ENCODE measurements at places on chromosomes 7 and 10. TPM values are rescaled to one million over a fixed set of nuclear protein-coding genes. Genes with fewer than 3 reads are reported as not detected.

GRCh38 chr7:124364283-124364682 is 331.4 kb upstream of the TMEM229A start:
- H3K27ac ChIP-seq: no peak overlapping the region
- H3K4me3 ChIP-seq: no peak overlapping the region
- DNase-seq: no peak
- no peaks in the 10 kb centered on the region for H3K4me1 ChIP-seq
- no peaks in the 10 kb centered on the region for H3K36me3 ChIP-seq
- no peaks in the 10 kb centered on the region for H3K27me3 ChIP-seq

DNA sequence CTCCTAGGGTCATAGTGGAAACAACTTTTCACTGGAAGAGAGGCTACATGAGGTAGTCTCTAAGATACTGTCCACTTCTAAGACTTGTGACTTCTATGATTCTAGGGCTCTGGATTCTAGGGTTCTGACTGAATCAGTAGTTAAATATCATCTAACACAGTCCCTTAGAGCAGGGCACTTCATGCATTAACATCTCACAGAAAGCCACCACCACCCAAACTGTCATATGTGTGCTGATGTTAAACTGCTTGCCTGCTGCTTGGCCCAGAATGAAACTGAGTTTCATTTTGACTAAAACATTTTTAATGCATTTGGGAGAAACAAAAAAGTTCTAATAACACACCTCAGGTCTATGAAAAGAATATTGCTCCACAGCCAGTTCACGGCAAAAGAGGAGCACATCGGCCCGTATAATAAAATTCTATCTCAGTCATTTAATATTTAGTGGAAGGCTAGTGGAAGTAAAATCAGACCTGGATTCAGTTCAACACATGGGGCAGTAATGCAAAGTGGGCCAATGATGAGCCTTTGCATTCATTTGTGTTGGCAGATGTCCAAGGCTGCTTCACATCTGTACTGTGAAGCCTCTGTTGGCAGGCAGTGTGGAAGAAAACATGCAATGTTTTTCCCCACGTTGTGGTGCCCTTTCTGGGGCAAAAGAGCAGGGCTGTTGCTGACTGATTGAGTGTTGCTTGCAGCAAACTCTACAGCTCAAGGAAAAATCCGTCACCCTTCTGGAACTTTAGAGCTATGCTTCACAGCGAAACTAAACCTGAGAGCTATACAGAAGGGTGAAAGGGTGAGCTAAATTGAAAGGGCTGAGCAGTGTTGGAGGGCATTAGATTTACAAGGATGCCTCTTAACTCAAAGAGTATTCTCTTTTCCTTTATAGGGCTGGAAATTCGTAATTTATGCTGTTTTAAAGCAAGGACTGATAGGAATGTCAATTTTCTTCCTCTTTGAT is 33.5 kb upstream of the AUTS2 start:
- no peaks in the 10 kb centered on the region for H3K27me3 ChIP-seq
- no peak overlapping the region for H3K27ac ChIP-seq
- H3K4me1 ChIP-seq: no peaks in the 10 kb centered on the region
- no peak for DNase-seq
- H3K36me3 ChIP-seq: no peaks in the 10 kb centered on the region

SLC16A9 gene
- 0.54 TPM for total RNA-seq

IGF2BP3 gene
- total RNA-seq: 29.8 TPM

GRCh38 chr7:94223375-94224084 is 171.2 kb upstream of the COL1A2 start:
- no peaks in the 10 kb centered on the region for H3K36me3 ChIP-seq
- H3K27me3 ChIP-seq: no peaks in the 10 kb centered on the region
- H3K4me3 ChIP-seq: no peak overlapping the region
- H3K4me1 ChIP-seq: peaks cover 7% of the 10 kb centered on the region

LIPJ gene
- total RNA-seq: not detected

LRGUK gene
- total RNA-seq: 0.19 TPM

DNA sequence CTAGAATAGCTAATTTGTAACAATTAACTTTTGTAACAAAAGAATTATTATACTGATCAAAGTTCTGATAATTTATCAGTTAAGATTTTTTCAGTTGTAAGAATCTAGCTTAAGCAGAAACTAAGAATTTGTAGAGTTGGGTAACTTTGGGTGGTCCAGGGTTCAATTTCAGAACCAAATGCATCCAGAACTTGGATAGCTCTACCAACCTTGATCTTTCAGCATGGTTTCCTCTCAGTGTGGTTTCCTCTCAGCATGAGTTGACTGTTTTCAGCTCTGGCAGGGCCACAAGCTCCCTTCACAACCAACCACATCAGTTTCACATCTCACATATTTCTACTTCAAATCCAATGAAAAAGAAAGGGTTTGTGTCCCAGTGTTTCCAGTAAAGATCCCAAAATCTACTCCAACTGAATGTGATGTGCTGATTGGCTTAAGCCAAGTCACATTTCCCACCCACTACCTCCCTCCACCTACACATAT is 3.3 kb upstream of the FAS start:
- H3K4me1 ChIP-seq: peaks cover 9% of the 10 kb centered on the region
- H3K4me3 ChIP-seq: no peak overlapping the region
- no peaks in the 10 kb centered on the region for H3K27me3 ChIP-seq
- DNase-seq: no peak
- no peaks in the 10 kb centered on the region for H3K36me3 ChIP-seq

GRCh38 chr10:102413053-102413705 is 5.4 kb downstream of the PSD start:
- peaks cover 57% of the 10 kb centered on the region for H3K27me3 ChIP-seq
- H3K4me3 ChIP-seq: no peak overlapping the region
- H3K4me1 ChIP-seq: no peaks in the 10 kb centered on the region
- no peak overlapping the region for H3K27ac ChIP-seq
- no peaks in the 10 kb centered on the region for H3K36me3 ChIP-seq

COL26A1 gene
- total RNA-seq: not detected

DNA sequence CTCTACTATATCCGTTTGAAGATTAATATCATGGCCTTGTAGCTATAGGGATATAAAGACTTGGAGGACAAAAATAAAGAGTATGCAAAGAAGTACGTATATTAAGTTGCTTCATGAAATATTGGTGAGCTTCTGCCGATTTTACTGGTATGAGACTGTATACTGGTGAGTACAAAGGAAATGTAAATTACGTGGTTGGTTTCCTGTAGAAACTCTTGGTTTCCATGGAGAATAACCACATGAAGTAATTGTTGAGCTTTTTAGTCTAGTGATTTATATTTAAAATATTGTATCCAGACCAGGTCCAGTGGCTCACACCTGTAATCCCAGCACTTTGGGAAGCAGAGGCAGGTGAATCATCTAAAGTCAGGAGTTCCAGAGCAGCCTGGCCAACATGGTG is 32.2 kb upstream of the GLI3 start:
- H3K36me3 ChIP-seq: no peaks in the 10 kb centered on the region
- H3K4me1 ChIP-seq: peaks cover 13% of the 10 kb centered on the region
- no peak for DNase-seq

DNA sequence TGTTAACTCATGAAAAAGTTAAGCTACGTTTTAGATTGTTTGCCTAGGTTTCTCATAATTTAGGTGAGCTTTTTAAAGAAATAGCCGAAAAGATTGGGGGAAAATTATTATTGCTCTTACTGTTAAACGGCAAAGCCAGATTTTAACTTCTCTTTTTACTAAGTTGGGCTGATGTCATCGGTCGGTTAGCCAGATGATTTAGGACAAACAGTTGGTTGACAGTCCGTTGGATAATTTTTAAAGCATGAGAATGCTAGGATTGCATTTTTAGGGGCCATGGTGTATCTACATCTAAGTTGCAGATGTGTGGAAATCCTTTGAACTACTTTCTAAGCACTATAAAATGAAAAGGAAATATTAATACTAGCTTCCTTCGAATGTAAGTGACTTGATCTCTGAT is 280.9 kb upstream of the AKR1E2 start:
- H3K36me3 ChIP-seq: peaks cover 6% of the 10 kb centered on the region
- H3K4me1 ChIP-seq: peaks cover 24% of the 10 kb centered on the region
- H3K27me3 ChIP-seq: no peaks in the 10 kb centered on the region
- no peak overlapping the region for H3K27ac ChIP-seq
- DNase-seq: no peak

DNA sequence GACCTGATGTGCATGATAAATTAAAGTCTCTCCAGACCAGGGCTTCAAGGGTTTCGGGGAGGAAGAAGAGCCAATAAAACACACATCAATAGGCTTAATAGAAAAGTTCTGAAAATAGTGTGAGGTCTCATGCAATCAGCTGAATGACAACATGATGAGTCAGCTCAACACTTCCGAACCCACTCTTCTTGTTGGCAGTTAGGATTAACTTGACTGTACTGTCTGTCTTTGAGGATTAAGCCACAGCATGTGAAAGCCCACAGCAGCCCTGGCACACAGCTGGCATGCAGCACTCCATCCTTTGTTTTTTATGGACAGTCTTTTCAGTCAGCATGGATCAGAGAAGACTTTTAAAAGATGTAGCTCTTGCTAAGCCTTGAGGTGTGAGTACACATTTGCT is 526.9 kb upstream of the VSTM2A start:
- no peaks in the 10 kb centered on the region for H3K36me3 ChIP-seq
- H3K4me1 ChIP-seq: peaks cover 11% of the 10 kb centered on the region
- no peak overlapping the region for H3K4me3 ChIP-seq
- H3K27ac ChIP-seq: no peak overlapping the region

DNA sequence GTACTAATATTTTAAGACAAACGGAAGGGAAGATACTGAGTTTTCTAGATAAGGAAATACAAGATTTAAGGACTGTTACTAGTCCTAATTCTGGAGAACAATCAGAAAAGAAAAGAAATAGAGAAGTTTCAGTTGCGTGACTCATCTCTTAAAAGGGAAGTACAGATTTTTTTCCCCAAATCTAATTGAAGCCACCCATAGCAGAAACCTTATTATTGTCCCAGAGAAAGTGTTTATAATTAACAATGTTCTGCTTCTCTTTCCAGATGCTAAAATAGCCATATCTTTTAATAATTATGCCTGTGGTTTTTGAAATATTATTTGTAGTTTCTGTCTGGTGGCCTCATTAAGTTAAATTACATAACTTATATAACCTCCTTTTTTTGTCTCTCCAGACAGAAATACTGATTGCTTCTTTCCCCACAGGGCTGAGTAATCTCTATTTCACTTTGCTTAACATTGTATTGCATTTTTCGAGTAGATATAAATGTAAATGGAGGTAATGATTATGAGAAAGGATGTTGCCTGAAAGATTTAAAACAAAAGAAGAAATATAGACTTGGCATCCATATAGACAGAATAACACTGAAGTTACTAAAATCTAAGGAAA is 240.7 kb upstream of the MBL2 start:
- no peaks in the 10 kb centered on the region for H3K36me3 ChIP-seq
- H3K27me3 ChIP-seq: no peaks in the 10 kb centered on the region
- no peak overlapping the region for H3K27ac ChIP-seq

DNA sequence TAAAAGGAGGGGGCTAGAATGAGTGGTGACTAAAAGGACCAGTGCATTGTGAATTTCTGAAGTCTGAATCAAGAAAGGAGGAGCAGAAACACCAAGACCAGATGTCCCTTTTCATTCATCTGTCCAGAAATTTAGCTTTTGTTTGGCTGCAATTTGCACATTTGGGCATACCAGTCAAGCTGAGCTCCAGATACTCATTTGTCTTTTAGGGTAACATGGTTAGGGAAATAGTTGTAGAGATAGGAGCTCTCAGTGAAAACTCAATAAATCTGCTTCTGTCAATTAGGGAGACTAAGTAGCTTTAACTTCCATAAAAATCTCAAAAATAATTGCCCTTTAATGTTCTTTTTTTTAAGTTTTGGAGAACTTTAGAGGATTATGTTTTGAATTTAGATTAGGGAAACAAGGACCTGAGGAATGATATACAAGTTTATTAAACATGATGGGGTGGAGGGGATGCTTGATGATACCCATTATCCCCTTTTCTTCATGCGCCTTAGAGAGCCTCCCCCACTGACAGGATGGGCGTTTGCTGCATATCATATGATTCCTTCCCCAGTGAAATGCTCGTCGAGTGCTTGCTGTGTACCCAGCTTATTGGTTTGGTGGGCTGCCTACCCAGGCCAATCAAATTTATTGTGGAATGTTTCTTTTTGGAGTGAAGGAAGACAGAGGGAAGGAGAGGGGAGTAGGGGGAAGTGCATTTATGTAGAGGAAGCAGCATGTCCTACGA is 50.7 kb upstream of the RPA3 start:
- no peak overlapping the region for H3K4me3 ChIP-seq
- no peak overlapping the region for H3K27ac ChIP-seq
- peaks cover 47% of the 10 kb centered on the region for H3K4me1 ChIP-seq
- H3K27me3 ChIP-seq: no peaks in the 10 kb centered on the region
- no peak for DNase-seq
- no peaks in the 10 kb centered on the region for H3K36me3 ChIP-seq

GRCh38 chr10:132301371-132302330 is 6.1 kb downstream of the STK32C start:
- H3K4me3 ChIP-seq: no peak overlapping the region
- no peak overlapping the region for H3K27ac ChIP-seq
- no peak for DNase-seq
- no peaks in the 10 kb centered on the region for H3K4me1 ChIP-seq
- H3K27me3 ChIP-seq: no peaks in the 10 kb centered on the region

MMD2 gene
- not detected for total RNA-seq

LMBR1 gene
- 105 TPM for total RNA-seq

DNA sequence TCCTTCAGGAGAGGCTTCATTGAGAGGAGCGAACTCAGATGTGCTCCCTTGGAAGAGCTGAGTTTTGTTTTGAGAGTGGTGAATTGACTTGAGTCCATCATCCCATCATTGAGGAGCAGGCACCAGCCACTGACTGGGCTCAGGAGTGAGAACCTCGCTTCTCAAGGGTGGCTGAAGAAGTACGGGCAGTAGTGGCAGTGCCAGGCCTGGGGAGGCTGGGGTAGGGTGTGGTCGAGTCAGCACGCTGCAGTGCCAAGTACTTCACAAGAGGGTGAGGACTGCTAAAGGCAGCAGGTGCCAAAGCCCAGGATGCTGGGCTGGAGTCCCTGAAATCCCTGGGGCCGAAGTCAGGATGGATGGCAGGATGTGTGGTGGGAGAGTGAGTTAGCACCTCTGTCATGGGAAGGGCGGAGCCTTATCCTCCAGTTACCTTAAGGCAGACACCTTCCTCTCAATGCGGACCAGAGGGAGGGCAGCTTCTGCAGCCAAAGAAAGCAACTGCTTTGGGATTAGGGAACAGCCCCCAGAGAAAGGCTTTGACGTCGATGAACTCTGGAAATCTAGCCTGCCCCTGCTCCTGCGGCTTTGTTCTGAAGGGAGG is 210.3 kb downstream of the CAMK1D start:
- H3K27me3 ChIP-seq: peaks cover 33% of the 10 kb centered on the region
- no peak for DNase-seq
- H3K4me1 ChIP-seq: peaks cover 14% of the 10 kb centered on the region

- H3K36me3 ChIP-seq: no peaks in the 10 kb centered on the region
- no peaks in the 10 kb centered on the region for H3K4me1 ChIP-seq
- H3K27me3 ChIP-seq: no peaks in the 10 kb centered on the region
Measured at GRCh38 chr7:21346297-21346696, 81.6 kb upstream of the SP4 start.

RNF32 gene
- 3.6 TPM for total RNA-seq

TAS2R60 gene
- total RNA-seq: not detected

CALML5 gene
- total RNA-seq: not detected

PAX2 gene
- total RNA-seq: not detected

GRCh38 chr7:132475669-132476116 is 100.6 kb downstream of the PLXNA4 start:
- H3K27me3 ChIP-seq: peaks cover 56% of the 10 kb centered on the region
- DNase-seq: no peak
- no peaks in the 10 kb centered on the region for H3K4me1 ChIP-seq
- no peak overlapping the region for H3K27ac ChIP-seq

- no peak for DNase-seq
- no peaks in the 10 kb centered on the region for H3K27me3 ChIP-seq
- peaks cover 6% of the 10 kb centered on the region for H3K36me3 ChIP-seq
- H3K4me3 ChIP-seq: no peak overlapping the region
- H3K27ac ChIP-seq: no peak overlapping the region
Measured at GRCh38 chr10:69489506-69490090, 38.3 kb downstream of the TSPAN15 start.
